ENCODE measurements at places on chromosomes 3 and 15.

DNA sequence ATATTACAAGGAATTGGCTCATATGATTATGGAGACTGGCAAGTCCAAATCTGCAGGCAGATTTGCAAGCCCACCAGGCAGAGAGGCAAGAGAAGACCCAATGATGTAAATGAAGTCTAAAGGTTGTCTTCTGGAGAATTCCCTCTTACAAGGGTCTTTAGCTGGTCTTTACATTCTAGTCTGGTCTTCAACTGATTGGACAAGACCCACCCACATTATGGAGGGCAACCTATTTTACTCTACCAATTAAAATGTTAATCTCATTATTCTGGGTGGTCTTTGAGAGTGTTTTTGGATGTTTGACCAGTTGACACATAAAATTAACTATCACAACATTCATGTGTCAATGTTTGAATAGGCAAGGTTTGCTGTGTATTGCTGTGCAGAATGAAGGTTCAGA lies 28.0 kb upstream of the ATP11B start:
- DNase-seq: no peak

GRCh38 chr3:61371123-61371522 lies 119.9 kb upstream of the FHIT start:
- DNase-seq: no peak

GRCh38 chr3:33773637-33774036 lies 24.8 kb upstream of the PDCD6IP start:
- no peak for DNase-seq

DNA sequence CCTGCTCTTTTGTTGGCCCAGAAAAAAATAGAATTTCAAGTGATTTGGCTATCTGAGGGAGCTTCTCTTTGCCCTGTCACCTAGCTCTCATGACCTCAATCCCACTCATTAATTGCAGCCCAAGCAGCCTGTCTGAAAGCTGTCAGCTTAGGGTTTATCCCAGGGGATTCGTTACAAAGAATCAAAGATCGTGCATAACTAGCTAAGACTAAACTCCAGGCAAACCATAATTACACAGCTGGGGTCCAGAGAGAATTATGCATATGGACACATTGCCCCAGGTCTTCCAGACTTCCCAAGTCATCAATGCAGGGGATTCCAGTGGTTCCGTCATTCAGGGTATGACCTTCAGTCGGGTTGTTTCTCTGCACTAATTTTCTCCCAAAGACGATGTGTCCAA lies 91.6 kb upstream of the CBLB start:
- no peak for DNase-seq

DNA sequence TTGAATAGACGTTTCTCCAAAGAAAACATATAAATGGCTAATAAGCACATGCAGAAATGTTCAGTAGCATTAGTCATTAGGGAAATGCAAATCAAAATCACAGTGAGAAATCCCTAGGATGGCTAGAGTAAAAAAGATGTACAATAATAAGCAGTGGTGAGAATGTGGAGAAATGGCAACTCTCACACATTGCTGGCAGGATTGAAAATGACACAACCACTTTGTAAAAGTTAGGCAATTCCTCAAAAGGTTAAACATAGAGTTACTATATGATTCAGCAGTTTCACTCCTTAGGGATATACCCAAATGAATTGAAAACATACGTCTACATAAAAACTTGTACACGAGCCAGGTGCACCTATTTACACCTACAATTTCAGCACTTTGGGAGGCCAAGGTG lies 108.7 kb downstream of the ITPR1 start:
- DNase-seq: no peak

- no peak for DNase-seq
These were observed 46.4 kb downstream of the SCN11A start for GRCh38 chr3:39005295-39005694.

- peak; percentile 36 for DNase-seq
These were observed at the start of gene NR1D2 for GRCh38 chr3:23944861-23945662. Gene NR1D2 (plus strand): TSS chr3:23945286. CDS start chr3:23945579, 293 bp downstream.

- DNase-seq: no peak
These were observed 32.8 kb downstream of the XXYLT1 start for GRCh38 chr3:195238081-195238571.

DNA sequence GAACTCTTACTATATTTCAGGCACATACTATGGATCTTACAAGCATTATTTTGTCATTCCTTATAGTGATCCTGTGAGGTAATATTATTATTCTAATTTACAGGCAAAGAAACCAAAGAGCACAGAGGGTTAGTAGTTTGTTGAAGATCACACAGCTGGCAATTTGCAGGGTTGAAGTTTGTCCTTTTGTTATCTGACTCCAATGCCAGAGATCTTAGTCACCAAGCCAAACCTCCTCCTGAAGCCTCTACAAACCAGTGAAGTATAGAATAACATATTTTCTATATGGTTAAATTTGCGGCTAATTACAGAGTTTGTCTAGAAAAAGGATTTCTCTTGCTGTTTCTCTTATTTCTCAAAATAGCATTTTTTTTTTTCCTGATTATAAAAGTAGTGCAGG lies 11.2 kb downstream of the ISLR2 start:
- no peak for DNase-seq

- DNase-seq: no peak
These were observed 44.5 kb downstream of the TRPC1 start for GRCh38 chr3:142768338-142768737.

DNA sequence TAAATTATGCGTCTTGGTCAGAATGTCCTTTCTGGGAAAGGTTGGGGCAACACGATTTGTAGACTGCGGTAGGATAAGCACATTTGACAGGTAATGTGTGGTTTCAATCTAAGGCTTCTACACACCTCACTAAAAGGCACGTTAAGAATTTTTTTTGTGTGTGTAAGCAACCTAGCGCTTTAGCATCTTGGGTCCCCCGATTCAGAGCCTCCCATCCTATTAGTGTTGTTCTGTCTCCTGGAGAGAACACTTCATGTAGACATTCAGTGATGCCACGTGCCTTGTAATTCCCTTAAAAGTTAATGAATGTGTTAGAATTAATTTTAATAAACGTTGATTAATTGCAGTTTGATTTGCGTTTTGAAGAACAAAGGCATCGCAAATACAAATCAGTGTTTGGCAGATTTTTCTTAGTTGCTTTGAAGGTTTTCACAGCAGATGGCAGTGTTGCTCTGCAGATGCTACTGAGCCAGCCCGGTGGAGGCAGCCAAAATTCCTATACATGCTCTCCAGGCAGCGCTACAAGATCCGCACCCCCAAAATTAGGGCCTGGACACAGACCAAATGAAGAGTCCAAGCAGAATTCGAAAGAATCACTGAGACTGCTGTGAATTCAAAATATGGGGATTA lies 63.5 kb downstream of the OTOL1 start:
- DNase-seq: no peak

DNA sequence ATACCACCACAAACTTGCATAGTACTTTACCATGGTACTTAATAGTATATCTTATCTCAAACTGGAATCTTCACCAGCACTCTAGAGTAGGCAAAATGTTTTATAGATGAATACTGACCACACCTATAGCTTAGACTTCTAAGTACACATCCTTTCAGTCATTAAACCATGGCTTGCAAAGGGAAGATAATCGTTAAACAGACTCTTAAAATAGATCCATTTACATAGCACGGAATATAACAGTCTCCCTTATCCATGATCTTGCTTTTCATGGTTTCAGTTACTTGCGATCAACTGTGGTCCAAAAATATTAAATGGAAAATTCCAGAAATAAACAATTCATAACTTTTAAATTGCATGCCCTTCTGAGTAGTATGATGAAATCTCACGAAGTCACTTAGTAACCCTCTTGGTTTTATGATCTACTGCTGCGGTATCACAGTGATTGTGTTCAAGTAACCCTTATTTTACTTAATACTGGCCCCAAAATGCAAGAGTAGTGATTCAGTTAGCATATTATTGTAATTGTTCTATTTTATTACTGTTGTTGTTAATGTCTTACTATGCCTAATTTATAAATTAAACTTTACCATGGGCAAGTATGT lies 111.4 kb downstream of the HERC1 start:
- no peak for DNase-seq

DNA sequence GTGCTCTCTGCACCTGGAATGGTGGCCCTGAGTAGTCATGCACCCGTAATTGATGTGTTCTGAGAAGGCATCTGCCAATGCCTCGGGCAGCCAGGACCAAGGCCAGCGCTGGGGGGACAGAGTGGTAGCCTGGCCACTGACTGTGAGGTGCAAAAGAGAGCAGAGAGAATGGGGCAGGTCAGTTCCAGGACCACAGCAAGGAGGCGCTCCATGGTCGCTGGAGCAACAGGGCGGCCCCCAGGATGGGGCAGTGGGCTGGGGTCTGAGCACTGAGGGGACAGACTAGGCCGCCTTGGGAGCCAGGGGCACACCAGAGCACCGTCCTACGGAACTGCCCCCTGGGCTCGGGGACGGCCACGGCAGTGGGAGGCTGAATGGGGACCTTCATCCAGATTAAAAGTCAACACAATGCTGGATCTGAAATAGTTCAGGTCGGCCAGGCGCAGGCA lies 48.3 kb upstream of the IQSEC1 start:
- DNase-seq: no peak

Measured in activated naive CD4-positive, alpha-beta T cell (primary cell).